Skin of body (tissue), 3 donors: ENCODE measurements at places on chromosomes 4 and X. TPM values are rescaled to one million over a fixed set of nuclear protein-coding genes. Genes with fewer than 3 reads are reported as not detected.

The SSX2 gene
- total RNA-seq, result not detected

The CORIN gene
- 11.8 TPM for total RNA-seq

The GAGE1 gene
- not detected for total RNA-seq

The STATH gene
- not detected for total RNA-seq

The HTR2C gene
- not detected for total RNA-seq

The SGMS2 gene
- 23.0 TPM for total RNA-seq

The STARD8 gene
- total RNA-seq, result 4.5 TPM

The VBP1 gene
- 46.5 TPM for total RNA-seq

The HUWE1 gene
- total RNA-seq, result 90.4 TPM

The MAGEA12 gene
- total RNA-seq, result not detected

The KLHL13 gene
- 19.9 TPM for total RNA-seq

The PAQR3 gene
- total RNA-seq, result 17.2 TPM

DNA sequence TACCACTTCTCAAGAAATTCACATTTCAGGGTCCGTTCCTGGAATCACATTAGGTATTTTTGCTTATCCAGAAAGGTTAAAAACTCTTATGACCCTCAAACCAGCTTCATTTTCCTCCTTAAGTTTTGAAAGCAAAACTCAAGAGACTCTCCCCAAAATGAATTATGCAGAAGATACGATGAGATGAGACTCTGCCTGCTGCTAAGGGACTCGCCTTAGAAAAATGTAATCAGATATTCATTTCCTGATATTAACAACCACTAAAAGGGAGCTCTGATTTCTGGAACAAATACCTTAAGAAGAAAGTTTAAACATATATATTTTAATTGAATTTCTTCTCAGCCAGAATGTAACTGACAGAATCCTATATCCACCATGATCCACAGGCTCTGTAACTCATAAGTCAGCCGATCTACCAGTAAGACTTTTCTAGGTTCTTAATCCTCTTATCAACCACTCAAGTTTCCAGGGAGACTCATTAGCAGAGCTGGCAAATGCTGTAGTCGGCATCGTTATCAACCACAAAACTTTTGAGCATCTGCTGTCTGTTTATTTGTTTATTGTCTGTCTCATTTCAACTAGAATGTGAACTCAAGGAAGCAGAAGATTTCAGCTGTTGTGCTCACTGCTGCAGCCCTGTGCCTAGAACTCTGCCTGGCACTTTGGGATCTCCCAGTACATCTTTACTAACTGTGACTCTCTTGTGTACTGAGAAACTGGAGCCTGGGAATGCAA, 112.5 kb downstream of the LDB2 start:
- DNase-seq, result no peak

DNA sequence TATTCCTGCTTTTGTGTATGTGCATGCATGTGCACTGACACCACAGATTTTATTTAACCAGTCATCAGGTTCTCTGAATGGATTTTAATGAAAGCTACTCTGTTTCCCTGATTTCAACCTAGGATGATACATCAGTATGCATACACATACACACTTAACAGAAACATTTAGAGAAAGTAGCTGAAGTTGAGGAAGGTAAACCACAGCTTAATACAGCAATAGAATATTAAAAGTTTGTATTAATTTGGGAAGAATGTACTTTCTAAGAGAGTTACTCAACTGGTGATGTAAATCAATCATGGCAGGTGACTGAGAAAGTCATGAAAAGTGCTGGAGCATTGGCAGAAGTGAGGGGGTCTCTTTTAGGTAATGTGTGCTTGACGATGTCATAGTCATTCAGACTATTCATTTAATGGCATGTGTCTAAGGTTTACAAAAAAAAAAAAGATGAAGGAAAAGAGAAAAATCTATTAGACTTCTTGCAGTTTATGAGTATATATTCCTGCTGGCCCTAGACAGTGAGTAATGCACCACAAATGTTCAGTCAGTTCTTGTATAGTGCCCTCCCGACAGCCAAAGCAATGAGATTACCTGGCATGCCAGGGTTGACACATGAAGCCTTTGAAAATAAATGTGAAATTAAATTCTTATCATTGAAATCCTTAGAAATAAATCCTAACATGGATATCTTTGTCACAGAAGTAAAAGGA, 187.6 kb downstream of the RAPGEF2 start:
- DNase-seq, result no peak

DNA sequence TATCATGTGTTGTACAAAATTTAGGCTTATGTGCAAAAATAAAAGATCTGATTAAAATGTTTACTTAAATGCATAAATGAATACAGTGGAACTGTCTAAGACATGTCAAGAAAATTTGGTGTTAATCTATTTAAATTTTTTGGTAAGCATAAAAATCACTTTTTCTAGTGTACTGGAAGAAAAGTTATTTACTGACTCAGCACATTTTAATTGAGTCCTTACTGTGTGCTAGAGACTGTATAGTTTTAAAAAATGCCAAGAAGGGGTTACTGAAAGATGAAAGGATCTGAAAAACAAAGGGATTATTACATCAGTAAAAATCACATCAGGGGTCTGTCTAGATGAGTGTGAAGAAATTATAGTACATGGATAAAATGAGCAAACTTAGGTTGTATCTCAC, 60.6 kb downstream of the RAPGEF2 start:
- DNase-seq, result no peak

- DNase-seq, result no peak
Observed at GRCh38 chr4:174869339-174869738, 40.3 kb upstream of the GLRA3 start.

- DNase-seq, result no peak
Observed at GRCh38 chr4:44100456-44100855, 348.2 kb downstream of the KCTD8 start.

DNA sequence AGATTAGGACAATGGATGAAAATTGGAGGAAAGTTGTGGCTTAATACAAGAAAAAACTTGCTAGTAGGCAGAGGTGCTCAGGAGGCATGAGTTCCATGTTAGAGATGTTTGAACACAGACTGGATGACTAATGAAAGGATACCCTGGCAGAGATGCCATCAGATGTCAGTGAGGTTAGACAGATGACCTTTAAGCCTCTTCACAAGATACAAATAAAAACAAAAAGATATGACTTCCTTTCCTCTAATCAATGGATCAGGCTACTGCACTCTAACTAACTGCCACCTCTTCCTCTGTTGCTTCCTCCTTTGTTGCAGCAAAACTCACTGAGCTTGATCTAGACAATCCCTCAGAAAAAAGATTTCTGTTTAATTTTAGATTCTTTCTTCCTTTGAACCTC, 14.7 kb downstream of the STAP1 start:
- DNase-seq, result no peak

DNA sequence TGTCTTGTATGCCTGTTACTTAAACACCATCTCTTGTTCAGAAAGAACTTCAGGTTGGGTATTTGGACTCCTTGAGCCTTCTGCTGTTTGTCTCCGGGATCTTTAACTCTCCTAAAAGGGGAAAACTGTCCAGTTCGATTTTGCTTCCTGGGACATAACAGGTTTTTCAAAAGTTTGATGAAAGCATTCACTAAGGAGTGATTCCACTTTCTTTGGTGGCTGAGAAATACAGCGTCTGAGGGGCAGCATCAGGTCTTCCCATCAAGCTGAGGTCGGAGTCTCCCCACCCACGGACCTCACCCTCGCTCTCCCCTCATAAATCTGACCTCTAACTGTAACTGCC, 1.4 kb downstream of the AFAP1 start:
- no peak for DNase-seq

DNA sequence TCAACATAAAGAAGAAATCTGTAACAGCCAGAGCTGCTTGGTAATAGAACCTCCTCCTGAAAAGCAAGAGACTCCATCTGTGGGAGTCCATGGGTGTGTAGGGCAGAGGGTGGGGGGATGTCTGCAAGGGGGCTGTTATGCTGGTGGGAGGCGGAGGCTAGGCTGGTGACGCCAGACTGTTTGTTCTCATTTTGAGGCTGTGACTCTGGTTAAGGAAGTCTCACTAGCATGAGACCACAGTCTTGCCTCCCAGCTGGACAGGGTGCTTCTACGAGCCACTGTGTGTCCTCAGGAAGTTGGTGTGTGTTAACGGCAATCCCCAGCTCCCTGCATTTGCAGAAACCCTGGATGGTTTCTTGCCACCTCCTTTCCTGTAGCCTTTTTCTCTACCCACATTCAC, 79.8 kb downstream of the NSUN7 start:
- DNase-seq, result no peak

DNA sequence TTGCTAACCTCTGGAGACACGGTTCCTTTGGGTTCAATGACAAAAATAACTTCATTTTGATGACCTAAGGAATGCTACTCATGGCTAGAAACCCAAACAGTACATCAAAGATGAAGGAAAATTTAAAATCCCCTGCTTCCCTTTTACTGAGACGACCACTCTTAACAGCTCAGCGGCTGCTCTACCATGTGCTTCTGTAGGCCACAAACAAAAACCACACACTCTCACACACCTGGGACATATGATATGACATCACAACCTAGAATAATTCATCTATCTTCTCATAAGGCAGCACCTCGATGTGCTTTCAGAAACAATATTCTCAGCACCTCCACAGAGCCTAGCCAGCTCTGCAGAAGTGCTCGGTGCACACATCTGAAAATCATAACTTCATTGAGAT, 34.7 kb downstream of the ABLIM2 start:
- no peak for DNase-seq

DNA sequence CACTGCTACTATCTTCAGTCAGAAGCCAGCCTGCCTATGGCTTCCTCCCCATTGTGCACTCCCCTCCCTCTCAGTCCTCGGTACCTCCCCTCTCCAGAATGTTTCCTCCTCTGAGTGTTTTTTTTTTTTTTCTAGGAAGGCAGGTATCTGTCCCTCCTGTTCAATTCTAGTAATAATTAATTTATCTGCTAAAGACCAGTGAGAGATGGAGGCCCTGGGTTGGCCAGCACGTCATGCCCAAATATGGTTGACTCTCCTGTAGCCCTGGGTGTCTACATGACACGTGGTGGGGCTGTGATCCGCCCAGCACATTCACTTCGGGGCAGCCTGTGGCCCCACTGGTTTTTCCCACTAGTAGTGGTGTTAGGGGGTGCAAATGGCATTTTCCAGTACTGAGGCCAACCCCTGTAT, 1.8 kb downstream of the FLNA start:
- DNase-seq, result no peak

DNA sequence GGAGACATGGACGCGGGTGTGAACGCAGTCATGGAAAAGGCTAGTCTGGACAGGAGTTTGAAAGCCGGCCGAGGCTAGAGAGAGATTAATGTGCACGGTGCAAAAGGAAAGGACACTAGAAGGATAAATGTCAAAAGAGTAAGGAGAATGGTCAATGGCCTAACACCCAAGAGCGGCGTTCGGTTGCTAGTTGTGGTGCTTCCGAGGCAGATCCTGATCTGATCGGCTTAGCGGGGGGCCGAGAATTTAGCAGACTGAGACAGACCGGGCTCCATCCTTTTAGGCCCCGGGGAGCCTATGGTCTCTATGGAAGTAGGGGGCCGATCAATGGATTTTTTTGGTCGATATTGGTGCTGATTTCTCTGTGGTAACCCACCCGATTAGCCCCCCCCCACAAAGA, 6.9 kb downstream of the GAGE10 start:
- no peak for DNase-seq

DNA sequence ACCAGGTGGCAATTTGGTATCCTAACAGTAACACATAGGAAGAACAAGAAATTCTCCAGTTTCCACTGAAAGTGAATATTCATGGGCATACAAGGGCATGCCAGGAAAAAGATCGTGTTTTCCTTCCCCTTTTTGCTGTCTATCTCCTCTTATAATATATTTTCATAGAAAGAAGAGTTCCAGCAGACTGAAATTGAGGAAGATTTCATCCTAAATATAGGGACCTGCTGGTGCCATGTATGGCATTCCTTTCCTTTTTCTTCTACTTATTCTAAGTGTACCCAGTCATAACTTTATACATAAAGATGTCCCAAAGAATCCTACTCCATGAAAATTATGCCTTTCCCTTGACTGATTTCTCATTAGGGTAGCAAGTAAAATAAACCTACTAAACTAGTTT, 40.8 kb upstream of the KCNIP4 start:
- DNase-seq, result no peak

DNA sequence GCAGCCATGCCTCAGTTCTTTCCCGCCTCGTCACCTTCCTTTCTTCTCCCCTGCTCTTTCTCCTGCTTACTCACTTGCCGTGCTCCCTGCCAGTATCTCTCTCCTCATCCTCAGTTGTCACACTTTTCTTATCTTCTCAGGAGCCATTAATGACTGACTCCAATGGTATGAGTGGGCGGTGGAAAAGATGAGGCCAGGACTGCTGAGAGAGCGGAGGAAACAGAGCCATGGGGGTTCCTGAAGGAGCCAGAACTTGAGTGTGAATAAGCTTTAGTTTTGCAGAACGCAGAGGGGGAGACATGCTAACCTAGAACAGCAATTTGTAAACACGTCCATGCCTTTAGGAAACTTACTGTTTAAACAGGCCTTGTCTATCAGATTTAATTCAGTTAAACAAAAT, 126.5 kb downstream of the CHIC2 start:
- DNase-seq, result no peak

- DNase-seq, result no peak
Observed at GRCh38 chr4:140862177-140862442, 105.9 kb upstream of the TBC1D9 start.
